Small intestine (tissue), 16 donors: ENCODE measurements at places on chromosomes 3 and 15. TPM values are rescaled to one million over a fixed set of nuclear protein-coding genes. Genes with fewer than 3 reads are reported as not detected.

DNA sequence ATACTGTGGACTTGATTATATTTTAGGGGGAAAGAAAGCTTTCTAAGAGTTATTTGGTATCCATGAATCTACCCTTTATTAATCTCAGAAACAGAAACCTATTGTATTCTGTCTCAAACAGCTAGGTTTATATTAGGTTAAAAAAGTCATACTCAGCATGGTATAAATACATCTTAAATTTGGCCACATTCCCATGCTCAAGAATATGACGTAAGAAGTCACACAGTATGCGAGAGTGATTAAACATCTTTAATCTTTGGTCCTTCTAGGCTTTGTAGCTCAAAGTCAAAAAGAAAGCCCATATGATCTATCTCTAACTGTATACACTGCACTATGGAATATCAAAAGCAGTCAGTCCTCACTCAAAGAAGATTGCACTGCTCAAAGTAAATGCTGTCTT is 131.4 kb downstream of the EPHA3 start:
- no peak for DNase-seq

- no peak for DNase-seq
These were observed 73.4 kb downstream of the HMCES start for GRCh38 chr3:129352045-129352444.

- DNase-seq: no peak
These were observed 6.7 kb upstream of the BFSP2 start for GRCh38 chr3:133393204-133393603.

ARPIN gene
- polyA plus RNA-seq: 11.9 TPM

- no peak for DNase-seq
These were observed 490 bp upstream of the ALAS1 start for GRCh38 chr3:52197499-52197841.

GRCh38 chr3:141386611-141387111 is 18.4 kb downstream of the ZBTB38 start:
- DNase-seq: no peak

DNA sequence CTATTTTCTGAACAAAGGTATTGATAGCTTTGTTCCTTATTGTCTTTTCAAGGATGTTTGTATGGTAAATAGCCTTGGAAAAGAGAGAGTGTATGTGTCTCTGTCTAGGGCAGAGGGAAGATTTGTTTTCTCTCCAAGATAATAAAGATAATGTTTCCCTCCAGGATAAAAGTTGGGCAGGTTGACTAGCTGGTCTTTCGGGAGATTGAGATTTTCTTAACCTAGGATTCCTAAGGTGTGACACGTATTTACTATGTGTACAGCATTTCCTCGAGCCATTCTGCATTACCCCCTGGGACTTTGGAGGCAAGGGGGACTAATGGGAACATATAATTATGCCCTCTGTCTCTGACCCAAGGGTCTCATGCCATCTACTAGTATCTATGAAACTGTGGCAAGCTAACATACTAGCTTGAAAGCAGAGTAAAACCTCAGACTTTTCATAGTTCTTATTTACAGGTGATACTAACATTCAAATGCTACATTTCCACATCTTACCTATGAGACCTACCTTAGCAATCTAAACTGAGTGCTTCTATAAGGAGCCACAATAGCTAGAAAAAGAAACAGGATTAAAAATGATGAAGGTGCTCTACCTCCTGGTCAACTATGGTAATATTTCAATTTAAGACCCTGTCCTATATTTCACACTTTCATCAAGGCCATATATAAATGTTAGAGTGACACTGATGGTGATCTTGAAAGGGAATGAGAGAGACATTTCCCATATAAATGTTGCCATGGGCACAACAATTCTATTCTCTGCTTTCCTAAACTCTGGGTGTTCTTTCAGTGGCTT is 252.9 kb upstream of the CBLB start:
- DNase-seq: no peak

DNA sequence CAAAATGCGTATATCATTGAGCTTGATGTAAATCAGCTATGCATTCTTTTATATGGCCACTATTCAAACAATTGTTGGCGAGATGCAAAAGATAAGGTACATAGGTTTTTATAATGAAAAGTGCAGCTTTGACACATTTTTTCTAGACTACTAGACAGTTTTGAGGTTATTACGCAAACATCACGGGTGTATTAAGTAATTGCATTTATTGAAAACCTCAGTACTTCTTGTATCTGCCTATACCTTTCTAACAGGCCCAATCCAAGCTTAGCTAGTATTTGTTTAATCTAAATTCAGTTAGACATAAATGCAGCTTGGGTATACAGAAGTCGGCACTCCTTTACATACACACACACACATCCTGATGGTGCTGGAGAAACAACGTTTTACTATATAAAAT is 2.7 kb downstream of the SPESP1 start:
- DNase-seq: no peak

LRRC31 gene
- 26.4 TPM for polyA plus RNA-seq

HTR3E gene
- polyA plus RNA-seq: 2.7 TPM
